ENCODE measurements at places on chromosomes 11 and 22. TPM values are rescaled to one million over a fixed set of nuclear protein-coding genes. Genes with fewer than 3 reads are reported as not detected.

- peaks cover 66% of the 10 kb centered on the region for H3K36me3 ChIP-seq
- peaks cover 32% of the 10 kb centered on the region for H3K4me1 ChIP-seq
- no peaks in the 10 kb centered on the region for H3K27me3 ChIP-seq
- peak overlapping the region; percentile 87 for H3K27ac ChIP-seq
- peak overlapping the region; percentile 48 for H3K4me3 ChIP-seq
Measured at GRCh38 chr22:41217553-41218157, 12.5 kb downstream of the L3MBTL2 start.

DNA sequence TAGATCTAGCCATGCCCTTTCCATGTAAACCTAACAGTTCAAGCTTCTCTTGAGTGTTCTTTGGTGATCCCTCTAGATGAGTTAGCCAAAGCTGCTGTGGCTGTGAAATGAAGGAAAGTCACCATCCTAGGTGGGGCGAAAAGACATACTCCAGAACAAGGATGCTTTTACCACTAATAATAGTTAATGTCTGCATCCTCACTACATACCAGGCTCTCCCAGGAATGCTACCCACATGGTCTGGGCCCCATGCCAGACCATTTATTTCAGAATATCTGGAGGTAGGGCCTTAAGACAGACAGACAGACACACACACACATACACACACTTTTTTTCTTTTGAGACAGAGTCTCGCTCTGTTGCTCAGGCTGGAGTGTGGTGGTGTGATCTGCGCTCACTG, 14.7 kb downstream of the ABTB2 start:
- H3K36me3 ChIP-seq: no peaks in the 10 kb centered on the region
- H3K4me3 ChIP-seq: no peak overlapping the region
- no peak overlapping the region for H3K27ac ChIP-seq
- no peaks in the 10 kb centered on the region for H3K27me3 ChIP-seq

DNA sequence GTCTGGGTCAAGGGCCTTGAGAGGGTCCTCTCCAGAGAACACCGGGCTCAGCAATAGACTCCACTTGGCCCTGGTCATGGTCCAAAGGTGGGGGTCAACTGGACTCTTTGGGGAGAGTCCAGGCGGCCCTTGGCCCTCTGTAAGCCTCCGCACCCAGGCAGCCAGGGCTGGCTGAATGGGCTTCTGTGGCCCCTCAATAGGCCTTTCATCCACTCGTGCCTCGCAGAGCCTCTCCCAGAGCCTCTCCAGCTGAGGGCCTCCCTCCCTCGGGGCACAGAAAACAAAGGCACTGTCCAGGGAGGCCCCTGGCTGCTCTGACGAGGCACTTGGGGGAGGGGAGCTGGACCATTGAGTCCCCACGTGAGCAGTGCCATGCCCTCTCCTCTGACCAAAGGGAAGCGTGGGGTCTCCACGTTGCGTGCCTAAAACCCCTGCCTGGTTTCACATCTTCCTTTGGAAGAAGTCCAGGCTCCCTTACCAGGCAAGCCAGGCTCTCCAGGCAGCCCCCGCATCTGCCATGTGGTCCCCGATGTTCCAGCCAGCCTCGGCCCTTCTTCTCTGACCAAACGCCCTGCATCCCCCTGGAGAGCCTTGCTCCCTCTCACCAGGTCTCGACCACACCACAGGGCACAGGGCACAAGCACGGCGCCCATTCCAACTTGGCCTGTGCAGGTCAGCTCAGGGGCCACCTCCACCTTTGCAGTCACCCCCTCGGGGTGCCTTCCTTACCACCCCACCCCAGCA, 15.5 kb downstream of the KIAA0930 start:
- H3K27ac ChIP-seq: no peak overlapping the region
- no peaks in the 10 kb centered on the region for H3K27me3 ChIP-seq
- H3K4me3 ChIP-seq: no peak overlapping the region
- H3K36me3 ChIP-seq: no peaks in the 10 kb centered on the region
- peaks cover 13% of the 10 kb centered on the region for H3K4me1 ChIP-seq
- DNase-seq: no peak

DNA sequence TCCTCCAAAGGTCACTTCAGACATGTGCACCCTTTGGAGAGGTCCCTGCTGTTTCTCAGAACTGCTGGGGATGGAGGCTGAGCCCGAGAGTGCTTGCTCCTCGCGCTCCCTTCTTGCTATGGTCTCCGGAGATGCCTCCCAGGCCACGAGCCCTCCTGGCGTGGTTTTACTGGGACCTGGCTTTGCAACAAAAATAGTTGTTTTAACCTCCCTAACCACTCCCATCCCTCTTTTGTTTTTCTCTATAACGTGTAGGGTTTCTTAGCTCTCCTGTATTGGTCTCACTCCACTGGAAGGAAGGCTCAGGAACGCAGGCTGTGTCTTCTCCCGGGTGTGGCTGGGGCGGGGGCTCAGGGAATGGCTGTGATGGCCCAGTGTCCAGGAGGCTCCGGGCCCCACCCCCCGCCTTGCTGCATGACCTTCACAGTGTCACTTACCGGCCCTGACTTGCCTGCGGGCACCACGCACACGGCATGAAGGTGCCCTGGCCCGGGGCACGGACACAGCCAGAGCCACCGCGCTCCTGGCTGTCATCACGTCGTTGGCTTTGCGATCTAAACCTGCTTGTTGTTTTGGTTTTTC, 5.6 kb downstream of the PTDSS2 start:
- H3K27me3 ChIP-seq: no peaks in the 10 kb centered on the region
- H3K27ac ChIP-seq: peak overlapping the region; percentile 80
- H3K36me3 ChIP-seq: peaks cover 26% of the 10 kb centered on the region
- peak; percentile 41 for DNase-seq

Gene MAJIN
- not detected for total RNA-seq

Gene FZD4
- total RNA-seq: 26.5 TPM

DNA sequence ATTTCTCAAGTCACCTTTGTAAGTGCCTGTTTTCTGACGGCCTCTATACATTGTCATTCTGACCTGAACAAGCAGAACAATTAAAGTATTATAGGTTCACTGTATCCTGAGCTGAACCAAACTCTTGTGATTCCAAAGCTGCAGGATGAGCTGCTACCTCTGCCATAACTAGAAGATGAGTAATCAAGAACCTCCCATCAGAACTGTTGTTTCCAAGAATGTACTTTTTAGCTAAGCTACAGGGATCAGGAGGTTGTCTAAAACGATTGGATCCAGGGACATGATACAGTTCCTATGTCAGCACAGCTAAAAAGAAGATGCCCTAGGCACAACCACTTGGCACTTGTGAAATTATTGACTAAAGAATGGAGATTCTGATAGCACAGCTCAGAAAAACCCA, 288.4 kb upstream of the CCDC90B start:
- H3K36me3 ChIP-seq: no peaks in the 10 kb centered on the region
- no peak overlapping the region for H3K4me3 ChIP-seq
- no peak overlapping the region for H3K27ac ChIP-seq
- no peaks in the 10 kb centered on the region for H3K27me3 ChIP-seq

- no peaks in the 10 kb centered on the region for H3K36me3 ChIP-seq
- peaks cover 10% of the 10 kb centered on the region for H3K27me3 ChIP-seq
- no peak for DNase-seq
- peaks cover 6% of the 10 kb centered on the region for H3K4me1 ChIP-seq
Measured at GRCh38 chr11:33860926-33861325, 30.9 kb downstream of the LMO2 start.

DNA sequence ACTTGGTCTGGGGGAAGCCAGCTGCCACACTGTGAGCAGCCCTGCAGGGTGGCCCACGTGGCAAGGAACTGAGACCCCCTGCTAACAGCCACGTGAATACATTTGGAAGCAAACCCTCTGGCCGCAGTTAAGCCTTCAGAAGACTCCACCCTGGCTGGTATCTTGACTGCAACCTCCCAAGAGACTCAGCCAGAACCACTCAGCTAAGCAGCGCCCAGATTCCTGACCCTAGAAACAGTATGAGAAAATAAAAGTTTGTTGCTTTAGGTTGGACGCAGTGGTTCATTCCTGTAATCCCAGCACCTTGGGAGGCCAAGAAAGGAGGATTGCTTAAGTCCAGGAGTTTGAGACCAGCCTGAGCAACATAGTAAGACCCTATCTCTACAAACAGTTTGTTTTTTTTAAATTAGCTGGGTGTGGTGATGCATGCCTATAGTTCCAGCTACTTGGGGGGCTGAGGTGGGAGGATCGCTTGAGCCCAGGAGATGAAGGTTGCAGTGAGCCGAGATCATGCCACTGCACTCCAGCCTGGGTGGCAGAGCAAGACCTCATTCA, 8.7 kb downstream of the ZMAT5 start:
- H3K27ac ChIP-seq: no peak overlapping the region
- H3K4me1 ChIP-seq: peaks cover 22% of the 10 kb centered on the region
- no peaks in the 10 kb centered on the region for H3K36me3 ChIP-seq
- no peak overlapping the region for H3K4me3 ChIP-seq
- no peak for DNase-seq

Gene PGAP2
- total RNA-seq: 27.8 TPM

Gene GVQW3
- 1.8 TPM for total RNA-seq

Gene CDHR5
- total RNA-seq: not detected
